ENCODE measurements at places on chromosomes 7 and 10.

GRCh38 chr10:2476218-2476811 lies 591.0 kb upstream of the PFKP start:
- DNase-seq, result no peak

DNA sequence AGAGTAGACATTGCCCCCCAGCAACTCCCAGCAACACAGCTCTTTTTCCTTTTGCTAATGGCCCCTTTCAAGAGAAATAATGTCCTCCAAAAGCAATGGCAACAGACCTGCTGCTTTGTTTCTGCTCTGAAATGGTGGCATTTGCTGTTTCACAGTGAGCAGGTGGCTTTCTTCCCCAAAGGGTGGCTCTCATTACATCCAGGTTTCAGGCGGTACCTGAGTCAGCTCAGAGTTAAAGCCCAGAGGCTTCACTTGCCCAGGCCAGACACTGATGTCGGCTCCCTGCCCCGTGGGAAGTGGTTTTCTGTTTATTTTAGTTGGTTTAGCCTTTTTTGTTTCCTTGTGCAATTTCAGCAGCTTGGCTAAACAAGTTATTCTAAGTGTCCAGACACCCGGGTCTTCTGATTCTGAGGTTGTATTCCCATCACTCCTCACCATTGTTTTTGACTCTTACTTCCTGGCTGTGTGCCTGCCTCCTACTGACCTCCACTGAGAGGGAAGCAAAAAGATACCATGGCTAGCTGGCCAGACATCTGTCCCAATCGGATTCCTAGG lies 7.8 kb upstream of the ATOH7 start:
- no peak for DNase-seq

DNA sequence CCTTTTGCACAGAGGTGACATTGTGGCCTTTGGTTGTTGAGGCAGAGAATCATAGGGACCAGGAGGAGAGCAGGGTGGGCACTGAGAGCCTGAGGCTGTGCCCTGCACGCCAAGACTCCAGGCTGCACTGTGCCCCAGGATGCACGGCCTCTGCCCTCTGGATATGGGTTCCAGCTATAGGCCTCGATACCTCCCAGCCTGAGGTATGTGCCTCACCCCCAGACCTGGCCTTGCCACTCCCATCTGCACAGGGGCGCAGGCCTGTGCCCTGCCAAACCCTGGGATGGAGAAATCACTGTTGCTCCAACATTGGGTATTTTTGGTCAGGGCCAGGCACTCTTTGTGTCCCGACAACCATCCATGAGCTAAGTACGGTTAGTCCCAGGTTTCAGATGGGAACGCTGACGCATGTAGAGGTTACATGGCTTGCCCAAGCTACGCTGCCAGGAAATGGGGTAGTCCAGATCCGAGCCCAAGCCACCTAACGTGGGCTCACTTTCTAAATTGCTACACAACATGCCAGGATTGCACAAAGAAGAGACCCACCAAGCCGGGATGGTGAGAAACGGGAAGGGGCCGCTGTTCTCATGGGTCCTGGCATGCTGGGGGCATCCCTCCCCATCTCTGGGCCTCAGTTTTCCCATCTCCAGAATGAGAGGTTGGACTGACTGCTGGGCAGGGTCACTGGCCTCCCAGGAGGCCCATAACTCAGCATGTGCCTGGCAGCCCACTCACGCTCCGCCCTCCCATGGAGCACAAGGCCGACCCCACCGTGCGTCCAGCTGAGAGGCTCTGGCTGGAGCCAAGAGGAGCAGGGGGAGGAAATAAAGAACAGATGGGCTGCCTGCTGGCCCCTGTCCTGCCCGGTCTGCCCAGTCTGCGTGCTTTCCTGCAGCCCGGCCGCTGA lies 44.2 kb downstream of the ZCCHC24 start:
- no peak for DNase-seq

DNA sequence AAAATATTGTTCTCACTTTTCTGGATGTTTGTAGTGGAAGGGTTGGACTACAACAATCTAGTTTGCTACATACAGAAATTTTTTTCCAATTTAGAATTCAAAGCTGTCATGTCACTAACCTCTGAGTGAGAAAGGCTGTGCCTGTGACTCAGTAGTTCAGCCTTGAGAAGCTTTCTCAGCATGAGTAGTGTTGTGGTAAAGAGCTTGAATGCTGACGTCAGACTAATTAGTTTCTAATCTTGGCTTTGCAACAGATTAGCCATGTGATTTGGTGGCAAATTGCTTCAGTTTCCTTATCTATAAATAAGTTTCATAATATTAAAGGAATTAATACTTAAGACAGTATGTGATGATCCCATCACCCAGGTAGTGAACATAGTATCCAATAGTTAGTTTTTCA lies 83.8 kb downstream of the ABCA13 start:
- peak; percentile 33 for DNase-seq

- no peak for DNase-seq
These were observed 21.9 kb upstream of the DPYSL4 start for GRCh38 chr10:132164761-132165278.

- DNase-seq, result peak; percentile 61
These were observed 42.1 kb downstream of the CYP26A1 start for GRCh38 chr10:93115661-93116383.

DNA sequence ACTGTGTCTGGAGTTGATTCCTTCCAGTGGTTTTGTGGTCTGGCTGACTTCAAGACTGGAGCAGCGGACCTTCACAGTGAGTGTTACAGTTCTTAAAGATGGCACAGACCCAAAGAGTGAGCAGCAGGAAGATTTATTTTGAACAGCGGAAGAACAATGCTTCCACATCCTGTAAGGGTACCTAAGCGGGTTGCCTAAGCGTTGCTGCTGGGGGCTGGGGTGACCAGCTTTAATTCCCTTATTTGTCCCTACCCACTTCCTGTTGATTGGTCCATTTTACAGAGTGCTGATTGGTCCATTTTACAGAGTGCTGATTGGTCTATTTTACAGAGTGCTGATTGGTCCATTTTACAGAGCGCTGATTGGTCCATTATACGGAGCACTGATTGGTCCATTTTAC lies 13.2 kb downstream of the AKR1B15 start:
- no peak for DNase-seq

DNA sequence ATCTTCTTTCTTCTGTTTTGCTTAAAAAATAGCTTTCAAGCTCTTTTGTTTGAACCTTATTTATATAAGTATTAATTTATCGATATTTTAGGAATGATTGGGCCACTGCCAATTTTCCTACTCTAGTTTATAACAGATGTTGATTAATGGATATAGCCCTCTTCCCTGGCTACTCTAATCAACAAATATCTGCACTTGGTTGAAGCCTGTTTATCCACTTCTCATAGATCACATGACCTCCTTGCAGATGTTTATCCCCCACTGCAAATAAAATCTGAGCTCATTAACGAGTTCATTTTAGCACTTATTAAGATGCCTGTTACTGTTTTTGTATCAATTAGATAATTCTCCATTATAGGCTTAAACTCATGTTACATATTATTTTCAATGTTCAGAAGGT lies 715.3 kb downstream of the CNTNAP2 start:
- no peak for DNase-seq

- DNase-seq, result no peak
These were observed 65.6 kb downstream of the PTPRZ1 start for GRCh38 chr7:121938429-121938996.

- DNase-seq, result no peak
These were observed 18.6 kb upstream of the ADRB1 start for GRCh38 chr10:114024876-114025610.
